Urothelium cell line (cell line): ENCODE measurements at places on chromosomes 5 and 9.

DNA sequence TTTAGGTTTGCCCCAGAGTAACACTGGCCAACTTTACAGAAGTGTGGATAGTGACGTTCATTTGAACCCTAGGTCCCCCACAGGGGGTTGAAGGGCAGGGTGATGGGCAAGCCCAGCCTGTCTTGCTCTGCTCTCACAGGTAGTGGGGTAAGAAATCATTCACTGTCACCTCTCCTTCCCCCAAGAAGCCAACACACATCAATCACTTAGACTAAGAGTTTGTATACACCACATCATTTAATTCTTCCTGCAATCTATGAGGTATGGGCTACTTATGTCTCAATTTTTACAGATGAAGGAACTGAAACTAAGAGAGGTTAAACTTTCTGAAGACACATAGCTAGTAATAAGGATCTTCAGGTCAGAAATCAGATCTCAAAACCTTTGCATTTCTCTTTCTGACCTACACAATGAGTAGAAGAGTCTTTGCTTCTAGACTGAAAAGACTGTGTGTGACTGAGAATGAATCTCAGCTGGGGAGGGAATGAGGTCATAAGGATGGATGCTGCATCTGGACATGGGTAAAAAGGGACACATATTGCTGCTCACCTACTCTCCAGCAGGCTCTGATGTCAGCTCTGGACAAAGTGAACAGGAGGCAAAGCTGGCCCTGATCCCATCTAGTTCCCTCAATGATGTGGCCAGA, 81.0 kb upstream of the EQTN start:
- DNase-seq, result no peak

GRCh38 chr5:78778538-78778937, 130.0 kb upstream of the LHFPL2 start:
- DNase-seq, result no peak

- no peak for DNase-seq
Observed at GRCh38 chr5:137836298-137836697, 31.4 kb upstream of the MYOT start.

DNA sequence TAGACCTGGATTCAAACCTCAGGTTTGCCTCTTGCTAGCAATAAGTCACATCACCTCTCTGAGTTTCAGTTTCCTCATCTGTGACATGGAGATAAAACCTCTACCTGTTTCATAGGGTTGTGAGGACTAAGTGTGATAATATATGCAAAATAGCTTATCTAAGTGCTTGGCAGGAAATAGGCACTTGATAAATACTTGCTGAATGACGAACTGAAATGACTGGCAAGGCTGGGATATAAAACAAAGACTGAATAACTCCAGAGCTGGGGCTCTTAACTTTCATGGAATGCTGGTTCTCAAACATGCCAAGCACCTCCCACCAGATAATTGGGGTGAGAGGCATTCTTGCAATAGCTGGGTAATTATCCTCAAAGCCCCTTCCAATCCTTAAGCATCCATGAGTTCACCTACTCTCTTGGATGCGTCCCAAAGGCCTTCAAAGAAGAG, 87.6 kb downstream of the ADRB2 start:
- DNase-seq, result peak; percentile 73

GRCh38 chr9:78294290-78295176, 2.4 kb upstream of the PSAT1 start:
- no peak for DNase-seq

GRCh38 chr5:32734827-32735378, 23.8 kb downstream of the NPR3 start:
- no peak for DNase-seq

GRCh38 chr9:98430535-98431292, 175.3 kb upstream of the TBC1D2 start:
- DNase-seq, result no peak
